GM19239 (cell line): ENCODE measurements at places on chromosomes 16 and 17.
A peak's percentile ranks its signal among the peaks of the same experiment; 100 is the strongest.

DNA sequence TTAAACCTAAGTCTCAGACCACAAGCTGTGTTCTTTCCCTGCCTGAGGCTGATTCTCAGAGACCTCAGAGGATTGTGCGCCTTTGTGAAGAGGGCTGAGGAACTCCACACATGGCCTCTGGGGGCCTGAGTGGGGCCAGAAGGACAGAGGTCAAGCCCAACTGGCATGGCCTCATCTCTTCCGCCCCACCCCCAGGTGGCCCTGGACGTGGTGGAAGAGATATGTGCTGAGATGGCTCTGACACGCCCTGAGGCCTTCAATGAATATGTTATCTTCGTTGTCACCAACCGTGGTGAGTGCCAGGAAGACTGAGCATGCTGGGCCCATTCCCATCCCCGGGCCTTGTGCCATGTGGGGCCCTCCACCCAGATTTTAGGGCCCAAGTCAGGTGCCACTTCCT, 20.1 kb upstream of the ALKBH5 start:
- DNase-seq = no peak

GRCh38 chr17:2994441-2994840, 69.0 kb downstream of the OR1D5 start:
- DNase-seq = no peak

- DNase-seq = no peak
Observed at GRCh38 chr17:10166176-10166935, 32.0 kb downstream of the GAS7 start.

GRCh38 chr17:75073618-75074047, 14.1 kb upstream of the SLC16A5 start:
- no peak for DNase-seq

DNA sequence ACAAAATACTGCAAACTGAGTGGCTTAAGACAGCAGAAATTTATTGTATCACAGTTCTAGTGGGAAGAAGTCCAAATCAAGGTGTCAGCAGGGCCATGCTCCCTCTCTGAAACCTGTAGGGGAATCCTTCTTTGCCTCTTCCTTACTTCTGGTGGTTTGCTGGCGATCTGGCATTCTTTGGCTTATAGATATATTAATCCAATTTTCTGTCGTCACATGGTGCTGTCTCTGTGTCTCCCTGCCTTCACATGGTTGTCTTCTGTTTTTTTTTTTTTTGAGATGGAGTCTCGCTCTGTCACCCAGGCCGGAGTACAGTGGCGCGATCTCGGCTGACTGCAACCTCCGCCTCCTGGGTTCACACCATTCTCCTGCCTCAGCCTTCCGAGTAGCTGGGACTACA, 6.8 kb upstream of the AKAP1 start:
- no peak for DNase-seq

DNA sequence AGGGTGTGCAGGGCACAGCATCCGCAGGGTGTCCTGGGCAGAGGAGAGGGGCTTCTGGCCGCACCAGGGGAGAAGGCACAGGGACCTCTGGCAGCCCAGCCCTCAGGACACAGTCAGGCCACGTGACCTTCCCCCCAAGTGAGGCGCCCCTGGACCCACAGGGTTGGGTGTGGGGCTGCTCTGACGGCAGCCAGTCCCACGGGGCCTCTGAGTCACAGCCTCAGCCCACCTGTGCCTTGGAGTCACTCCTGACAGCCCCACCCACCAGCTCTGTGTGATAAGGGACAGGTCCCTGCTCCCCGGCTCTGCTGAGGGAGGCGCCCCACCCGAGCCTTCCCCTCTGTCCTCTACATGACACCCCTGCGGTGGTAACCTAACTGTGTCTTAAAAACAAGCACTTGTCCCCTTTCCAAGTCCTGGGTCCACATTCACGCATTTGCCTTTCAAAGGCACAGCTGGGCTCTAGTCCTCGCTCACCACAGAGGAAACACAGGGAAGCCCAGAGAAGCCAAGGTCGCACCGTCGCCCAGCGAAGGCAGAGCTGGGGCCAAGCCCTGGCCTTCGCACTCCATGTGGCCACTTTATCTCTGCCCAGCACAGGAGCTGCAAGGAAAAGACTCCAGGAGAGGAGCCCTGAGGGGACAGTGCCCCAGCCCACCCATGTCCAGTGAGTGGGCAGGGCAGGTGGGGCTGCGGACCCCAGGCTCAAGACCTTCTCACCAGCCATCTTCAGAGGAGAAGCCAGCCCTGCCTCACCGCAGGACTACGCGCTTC, 5.1 kb upstream of the NPTX1 start:
- DNase-seq = no peak

- no peak for DNase-seq
Observed at GRCh38 chr17:80892900-80893603, 98.6 kb upstream of the CHMP6 start.

DNA sequence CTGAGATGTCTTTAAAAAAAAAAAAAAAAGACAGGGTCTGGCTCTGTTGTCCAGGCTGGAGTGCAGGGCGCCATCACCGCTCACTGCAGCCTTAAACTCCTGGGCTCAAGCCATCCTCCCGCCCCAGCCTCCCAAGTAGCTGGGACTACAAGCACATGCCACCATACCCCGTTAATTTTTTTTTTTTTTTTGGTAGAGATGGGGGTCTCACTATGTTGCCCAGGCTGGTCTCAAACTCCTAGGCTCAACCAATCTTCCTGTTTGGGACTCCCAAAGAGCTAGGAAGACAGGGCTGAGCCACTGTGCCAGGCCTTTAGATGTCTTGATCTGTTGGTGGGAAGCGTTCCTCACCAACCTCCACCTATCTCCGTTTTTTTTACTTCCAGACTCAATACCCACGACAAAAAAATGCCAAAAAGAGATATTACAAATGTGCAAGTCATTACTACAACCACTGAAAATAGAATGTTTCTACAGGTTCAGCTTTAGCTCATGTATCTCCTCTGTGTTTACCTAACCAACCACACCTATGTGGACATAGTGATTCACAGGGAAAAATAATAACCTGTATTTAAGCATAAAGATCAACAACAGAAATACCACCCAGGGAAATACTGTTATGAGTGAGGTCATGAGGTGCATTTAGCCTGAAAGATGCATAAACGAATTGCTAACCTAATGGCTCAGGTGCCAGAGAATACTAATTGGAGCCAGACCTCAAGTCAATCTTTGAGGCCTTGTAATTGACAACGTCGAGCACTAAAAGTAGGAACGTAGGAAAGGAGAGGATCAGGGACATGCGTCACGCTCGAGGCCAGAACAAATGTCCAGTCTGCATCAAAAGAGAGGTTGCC, 22.6 kb downstream of the NACA2 start:
- DNase-seq = no peak

GRCh38 chr17:7351665-7352502, at the start of gene KCTD11:
KCTD11 (plus strand) TSS chr17:7352162.
- DNase-seq = peak; percentile 95

DNA sequence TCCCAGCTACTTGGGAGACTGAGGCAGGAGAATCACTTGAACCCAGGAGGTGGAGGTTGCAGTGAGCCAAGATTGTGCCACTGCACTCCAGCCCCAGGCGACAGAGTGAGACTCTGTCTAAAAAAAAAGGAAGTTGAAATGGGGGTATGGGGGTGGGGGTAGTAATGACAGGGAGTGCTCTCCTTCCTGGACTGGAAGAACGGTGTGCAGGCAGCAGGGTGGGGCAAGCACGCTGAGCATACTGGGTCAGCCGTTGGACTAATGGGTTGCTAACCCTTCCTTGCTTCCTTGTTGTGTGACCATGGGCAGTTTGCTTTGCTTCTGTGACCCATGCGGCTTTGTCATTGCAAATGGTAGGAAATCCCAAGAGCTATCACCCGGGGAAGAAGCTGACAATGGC, 16.5 kb downstream of the KATNIP start:
- DNase-seq = no peak

DNA sequence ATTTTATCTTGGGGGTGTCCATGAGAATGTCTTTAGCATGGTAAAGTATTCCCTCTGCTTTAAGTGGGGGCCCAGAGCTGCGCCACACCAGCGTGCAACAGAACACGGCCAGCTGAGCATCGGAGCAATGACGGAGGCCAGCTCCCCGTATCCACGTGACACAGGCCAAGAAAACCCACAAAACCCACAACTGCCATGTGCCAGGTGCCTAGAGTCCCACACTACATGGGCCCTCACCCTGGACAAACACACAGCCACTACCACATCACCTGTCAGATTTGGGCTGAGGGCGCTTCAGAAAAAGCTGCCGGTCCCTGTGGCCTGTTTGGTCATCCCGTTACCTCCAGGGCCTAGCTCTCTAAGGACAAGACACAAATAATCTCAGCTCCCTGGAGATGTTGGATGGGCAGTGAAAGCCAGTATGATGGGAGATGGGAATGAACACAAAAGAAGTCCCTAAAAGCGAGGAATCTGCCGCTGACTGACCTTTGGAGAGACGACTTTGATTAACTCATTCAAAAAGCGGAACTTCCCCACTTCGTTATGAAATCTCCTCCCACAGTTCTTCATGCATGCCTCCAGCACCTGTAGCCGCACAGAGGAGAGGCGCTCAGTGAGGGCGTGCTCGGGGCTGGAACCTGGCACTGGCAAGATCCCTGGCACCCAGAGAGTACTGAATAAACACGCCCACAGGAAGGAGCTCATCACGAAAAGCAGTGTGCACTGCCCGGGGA, 17.1 kb downstream of the GGA3 start:
- DNase-seq = peak; percentile 40

GRCh38 chr16:80200079-80200478, 340.7 kb upstream of the DYNLRB2 start:
- no peak for DNase-seq

GRCh38 chr16:53043428-53043831, 9.3 kb downstream of the CHD9NB start:
- no peak for DNase-seq

- no peak for DNase-seq
Observed at GRCh38 chr16:27817038-27817437, 246.5 kb downstream of the GSG1L start.

DNA sequence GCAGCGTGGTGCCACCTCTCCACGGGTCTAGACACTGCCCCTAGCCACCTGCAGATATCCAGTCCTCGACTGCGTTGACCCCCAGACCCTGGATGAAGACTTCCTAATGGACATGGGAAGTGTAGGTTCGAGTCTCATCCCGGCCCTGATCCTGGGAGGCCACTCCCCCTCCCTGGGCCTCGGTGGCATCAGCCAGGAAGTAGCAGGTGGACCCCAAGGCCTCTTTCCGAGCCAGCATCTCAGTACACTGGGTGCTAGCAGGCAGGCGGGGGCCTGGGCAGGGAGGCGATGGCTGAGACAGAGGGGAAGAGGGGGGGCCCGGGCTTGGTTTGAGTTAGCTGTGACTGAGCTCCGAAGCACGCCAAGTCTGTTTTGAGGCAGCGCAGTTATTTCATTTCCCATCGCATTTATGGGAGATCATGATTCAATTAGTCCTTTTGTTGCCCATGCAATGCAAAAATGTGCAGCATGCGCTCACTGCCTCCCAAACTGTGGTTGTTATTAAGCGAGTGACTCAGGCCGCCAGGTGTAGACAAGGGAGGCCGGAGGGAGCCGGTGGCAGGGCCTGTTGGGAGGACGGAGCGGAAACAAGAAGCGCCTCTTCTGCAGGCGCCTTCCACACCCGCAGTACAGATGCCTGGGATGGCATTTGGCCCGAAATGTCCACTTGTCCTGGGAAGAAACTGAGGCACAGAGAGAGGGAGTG, 25.3 kb upstream of the ZNF469 start:
- no peak for DNase-seq

- DNase-seq = no peak
Observed at GRCh38 chr16:1338119-1338730, 4.8 kb downstream of the BAIAP3 start.

DNA sequence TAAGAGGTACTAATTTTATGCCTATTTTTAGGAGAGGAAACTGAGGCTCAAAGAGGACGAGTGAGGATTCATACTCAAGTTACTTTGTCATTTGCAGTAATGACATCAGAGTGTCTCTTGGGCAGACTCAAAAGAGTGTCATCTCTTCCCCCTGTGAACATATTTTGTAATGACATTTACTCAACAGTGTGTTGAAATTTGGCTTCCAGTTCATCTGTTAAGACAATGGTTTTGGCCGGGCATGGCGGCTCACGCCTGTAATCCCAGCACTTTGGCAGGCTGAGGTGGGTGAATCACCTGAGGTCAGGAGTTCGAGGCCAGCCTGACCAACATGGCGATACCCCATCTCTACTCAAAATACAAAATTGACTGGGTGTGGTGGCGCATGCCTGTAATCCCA, 28.9 kb downstream of the WFDC1 start:
- DNase-seq = no peak

GRCh38 chr16:81994485-81994884, 16.8 kb downstream of the SDR42E1 start:
- no peak for DNase-seq

DNA sequence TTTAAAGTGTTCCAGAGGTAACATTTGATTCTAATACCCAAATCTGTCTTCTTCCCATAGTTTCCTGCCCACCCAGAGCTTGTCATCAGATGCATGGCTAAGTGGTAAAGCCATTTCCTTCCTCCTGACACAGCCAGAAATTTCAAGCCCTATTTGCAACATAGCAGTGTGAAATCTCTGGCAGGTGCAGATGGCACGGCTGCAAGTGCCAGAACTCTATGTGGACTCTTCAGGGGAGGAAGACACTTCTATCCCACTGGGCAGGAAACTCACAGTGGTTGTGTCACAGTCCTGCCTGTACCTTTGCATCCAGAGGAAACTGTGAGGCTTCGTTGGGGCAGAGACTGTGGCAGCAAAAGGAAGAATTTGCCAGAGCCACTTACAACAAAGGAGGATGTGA, 13.2 kb downstream of the DYNLRB2 start:
- no peak for DNase-seq
